Sciatic nerve (tissue), 2 donors: ENCODE measurements at places on chromosomes 6 and 20. TPM values are rescaled to one million over a fixed set of nuclear protein-coding genes. Genes with fewer than 3 reads are reported as not detected.

BPIFA1 gene
- not detected for total RNA-seq

EFCAB8 gene
- 1.1 TPM for total RNA-seq

TNFRSF6B gene
- total RNA-seq = 6.1 TPM

RBM38 gene
- 28.1 TPM for total RNA-seq

CRYBG1 gene
- 10.7 TPM for total RNA-seq

BTNL2 gene
- not detected for total RNA-seq

OSTM1 gene
- total RNA-seq = 43.2 TPM

- DNase-seq = no peak
These were observed 12.3 kb downstream of the PXT1 start for GRCh38 chr6:36430351-36430750.

- no peak for DNase-seq
These were observed 36.7 kb upstream of the PTPRK start for GRCh38 chr6:128557081-128557480.

- DNase-seq = no peak
These were observed 29.0 kb upstream of the MANEA start for GRCh38 chr6:95548188-95548786.

DNA sequence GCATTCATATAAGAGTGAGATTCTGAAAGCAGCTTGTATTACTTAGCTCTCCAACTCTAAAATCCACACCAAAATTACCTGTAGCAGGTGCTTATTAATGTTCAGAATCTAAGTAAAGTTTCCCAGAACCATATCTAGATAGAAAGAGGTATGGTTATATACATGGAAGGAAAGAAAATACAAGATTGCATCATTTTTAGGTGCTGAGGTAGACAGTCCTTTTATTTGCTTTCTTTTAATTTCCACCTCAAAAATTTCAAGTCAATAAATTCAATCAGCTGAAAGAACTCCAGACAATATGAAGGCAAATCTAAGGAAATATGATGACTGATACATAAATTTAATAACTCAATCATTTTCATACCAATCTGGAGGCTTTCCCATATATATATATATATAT lies 521.9 kb downstream of the PKHD1 start:
- DNase-seq = no peak

GRCh38 chr6:81694207-81694606 lies 58.3 kb downstream of the TENT5A start:
- DNase-seq = no peak

DNA sequence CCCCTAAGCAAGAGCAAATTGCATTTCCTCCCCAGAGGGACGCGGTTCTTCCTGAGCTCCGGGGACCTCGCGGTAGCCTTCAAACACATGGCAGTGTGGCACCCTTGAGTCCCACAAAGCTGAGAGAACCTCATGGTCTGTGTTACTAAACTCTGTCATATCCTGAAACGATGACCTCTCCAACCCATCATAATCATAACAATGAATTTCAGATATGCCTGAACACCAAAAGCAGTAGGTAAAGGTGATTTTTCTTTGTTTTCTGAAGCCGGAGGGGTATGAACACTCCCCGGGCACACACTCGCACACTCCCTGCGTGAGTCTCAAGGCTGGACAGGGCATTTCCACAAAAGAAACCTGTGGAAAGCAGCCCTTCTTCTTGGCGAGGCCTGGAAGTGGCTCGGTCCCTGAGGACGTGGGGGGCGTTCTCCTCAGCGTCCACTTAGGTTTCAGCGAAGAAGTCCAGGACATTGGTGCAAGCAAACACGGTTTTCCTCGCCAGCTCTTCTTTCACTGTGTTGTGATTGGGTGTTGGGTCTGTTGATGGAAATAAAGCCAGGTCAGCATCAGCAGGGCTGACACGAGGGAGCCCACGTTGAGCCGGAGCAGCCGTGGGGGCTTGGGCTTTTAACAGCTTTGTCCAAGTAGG lies 183.4 kb downstream of the ERMARD start:
- no peak for DNase-seq

DNA sequence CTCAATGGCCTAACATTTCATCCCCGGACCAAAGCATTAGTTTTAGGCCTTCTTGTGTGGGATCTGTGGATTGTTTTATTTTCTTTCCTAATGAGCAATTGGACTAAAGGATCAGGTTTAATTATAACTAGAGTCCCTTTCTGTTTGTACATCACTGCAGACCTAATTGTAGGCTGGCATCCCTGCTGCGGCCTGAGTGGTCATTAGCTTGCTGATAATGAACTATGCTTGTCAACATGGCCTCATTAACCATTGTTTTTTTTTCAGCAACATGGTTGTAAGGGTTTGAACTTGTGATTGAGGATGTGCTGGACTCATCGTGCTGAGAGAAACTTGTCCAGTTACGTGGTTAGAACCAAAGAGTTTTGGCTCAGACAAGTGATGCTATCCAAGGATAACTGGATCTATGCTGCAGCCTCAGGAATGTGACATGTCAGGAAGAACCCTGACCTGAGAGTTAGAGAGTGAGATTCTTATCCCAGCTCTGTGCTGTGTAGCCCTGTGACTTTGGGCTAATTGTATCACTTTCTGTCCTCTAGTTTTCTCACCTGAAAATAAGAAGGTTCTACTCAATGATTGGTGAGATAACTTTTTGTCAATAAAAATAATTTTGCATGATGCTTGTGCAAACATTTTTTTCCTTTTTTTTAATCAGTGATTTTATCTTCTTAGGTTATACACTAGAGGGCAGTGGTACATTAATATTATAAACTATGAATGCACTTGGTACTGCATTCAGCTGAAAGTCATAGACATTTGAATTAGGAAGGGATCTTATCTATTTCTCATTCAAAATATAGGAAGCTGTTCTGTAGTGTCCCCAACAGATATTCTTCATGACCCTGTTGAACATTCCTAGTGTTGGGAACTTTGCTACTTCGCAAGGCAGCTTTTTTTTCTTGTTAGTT lies 140.9 kb downstream of the RNF144B start:
- no peak for DNase-seq

GRCh38 chr6:52360601-52361413 lies 1.1 kb upstream of the PAQR8 start:
- DNase-seq = no peak

DNA sequence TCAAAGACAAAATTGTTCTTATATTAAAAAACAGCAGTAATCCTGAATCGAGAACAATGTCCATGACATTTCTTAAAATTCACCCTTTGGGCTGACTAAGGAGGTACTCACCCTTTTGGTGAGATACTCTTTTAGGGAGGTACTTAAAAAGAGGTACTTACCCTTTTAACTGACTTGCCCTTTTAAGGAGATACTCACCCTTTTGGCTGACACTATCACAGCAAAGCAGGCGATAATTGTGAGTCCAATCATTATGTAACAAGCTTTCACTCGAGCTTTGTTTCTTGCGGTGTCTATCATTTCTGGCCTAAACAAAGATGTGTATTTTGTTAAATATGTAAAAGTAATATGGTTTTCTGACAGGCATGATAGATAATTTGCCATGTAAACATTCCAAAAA lies 3.7 kb downstream of the FAM162B start:
- no peak for DNase-seq

- peak; percentile 70 for DNase-seq
These were observed 563 bp upstream of the SRSF3 start for GRCh38 chr6:36593569-36594028.

DNA sequence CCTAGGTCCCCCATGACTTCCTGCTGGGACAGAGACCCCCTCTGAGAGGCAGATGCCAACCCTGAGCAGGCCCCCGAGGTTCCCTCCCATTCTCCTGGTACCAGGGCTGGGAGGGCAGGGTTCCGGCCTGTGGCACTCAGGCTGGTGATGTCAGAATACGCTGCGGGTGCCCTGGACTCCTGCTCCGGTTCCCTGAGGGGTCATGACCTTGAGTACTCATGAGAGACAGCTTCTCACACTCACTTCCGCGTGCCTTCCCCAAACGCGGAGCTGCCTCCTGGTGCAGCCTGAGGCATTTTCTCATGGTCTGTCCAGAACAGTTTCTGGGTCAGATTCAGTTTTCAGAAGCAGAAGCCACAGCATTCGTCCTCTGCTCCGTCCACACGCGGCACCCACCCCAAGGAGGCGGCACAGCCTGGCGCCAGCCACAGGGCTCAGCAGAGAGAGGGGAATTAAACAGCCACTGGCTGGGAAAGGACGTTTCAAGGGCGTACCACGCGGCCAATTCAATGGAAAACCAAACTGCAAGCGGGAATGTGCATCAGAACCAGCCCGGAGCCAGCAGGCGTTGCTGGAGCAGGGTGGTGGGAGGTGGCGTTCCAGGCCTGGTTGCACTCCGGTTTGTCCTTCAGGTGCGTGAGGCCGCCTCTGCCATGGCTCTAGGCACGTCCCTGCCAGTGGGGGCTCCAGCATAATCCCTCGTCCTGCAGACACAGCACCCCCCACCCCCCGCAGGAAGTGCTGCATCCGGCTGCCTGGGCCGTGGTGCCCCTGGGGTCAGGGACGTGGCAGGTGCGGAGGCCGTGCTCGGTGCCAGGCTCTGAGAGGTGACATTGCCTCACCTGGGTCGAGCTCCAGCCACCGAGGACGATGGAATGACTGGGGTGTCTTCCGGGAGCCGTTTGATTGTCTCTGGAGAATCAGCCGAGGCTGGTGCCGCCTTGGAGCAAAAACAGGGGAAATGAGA lies 58.3 kb upstream of the BHLHE23 start:
- peak; percentile 45 for DNase-seq

DNA sequence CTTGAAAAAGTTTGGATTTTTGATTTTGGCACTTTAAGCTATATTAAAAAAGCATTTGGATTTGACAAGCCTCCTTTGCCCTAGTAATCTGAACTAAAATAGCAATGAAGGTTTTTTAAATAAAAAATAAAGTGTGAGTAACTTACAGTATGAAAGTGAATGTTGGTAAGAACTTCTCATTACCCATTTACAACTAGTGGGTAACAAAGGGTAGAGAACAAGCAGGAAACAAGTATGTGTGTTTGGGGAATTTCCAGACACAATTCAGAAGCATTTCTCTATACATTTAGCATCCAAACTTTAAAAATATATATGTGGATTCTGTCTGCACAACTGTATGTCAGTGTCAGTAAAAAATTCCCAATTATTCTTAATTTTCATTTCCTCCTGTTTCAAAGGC lies 2.9 kb downstream of the TMEM30A start:
- no peak for DNase-seq
